ENCODE measurements at places on chromosomes 13 and 19. TPM values are rescaled to one million over a fixed set of nuclear protein-coding genes. Genes with fewer than 3 reads are reported as not detected.

DNA sequence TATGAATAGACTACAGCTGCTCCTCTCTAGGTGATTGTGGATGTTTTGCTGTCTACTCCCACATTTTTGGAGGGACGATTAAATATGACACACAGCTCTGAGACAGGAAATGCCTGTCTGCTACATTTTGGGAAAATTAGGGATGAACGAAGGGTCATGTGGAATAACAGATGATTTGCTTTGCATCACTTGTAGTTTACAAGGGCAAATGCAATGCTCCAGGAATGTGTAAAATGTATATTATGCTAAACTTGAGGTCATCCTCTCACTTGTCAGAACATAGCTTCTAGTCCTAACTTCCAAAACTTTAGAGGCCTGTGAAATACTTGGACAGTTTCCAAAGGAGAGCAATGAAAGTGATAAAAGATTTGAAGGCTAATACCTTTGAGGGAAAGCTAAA is 284.2 kb upstream of the DACH1 start:
- no peak for DNase-seq

DNA sequence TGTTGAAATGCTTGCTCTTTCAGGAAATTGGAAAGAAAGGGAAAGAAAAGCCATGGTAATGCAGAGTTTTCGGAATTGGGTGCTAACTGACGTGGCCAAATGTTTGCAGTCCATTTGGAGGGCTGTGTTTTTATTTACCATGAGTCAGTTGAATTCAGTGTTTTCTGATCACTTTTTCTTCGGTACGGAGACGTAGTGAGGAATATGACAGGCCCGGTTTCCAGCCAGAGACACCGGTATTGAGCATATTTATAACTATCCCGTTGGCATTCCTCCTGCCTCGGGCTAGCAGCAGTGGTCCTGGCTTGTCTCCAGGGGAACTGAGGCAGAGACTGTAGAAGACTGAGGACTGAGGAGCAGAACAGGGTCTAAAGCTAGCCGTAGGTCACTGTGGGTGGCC is 1.0 kb downstream of the CDC16 start:
- no peak for DNase-seq

- no peak for DNase-seq
Measured at GRCh38 chr13:33186861-33187291, 98.7 kb downstream of the STARD13 start.

GRCh38 chr13:89977203-89977602 is 1370.3 kb upstream of the MIR17HG start:
- no peak for DNase-seq

DNA sequence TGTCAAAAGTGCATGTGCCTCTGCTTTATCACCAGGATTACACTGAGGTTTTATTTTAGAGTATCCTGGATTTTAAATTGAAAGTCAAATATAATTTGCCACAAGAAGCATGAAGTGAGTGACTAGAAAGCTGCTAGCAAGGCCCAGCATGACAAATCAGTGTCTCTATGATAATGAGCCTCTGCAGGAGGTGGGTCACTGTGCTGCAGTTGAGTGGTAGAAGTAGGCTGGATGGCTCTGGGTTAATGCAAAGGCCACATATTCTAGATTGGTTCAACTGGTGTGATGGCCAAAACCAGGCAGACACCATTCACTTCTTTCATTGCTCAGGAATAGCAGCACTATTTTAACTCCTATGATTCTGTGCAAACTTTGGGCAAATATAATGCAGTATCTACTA is 491.5 kb downstream of the OLFM4 start:
- DNase-seq, result no peak

DNA sequence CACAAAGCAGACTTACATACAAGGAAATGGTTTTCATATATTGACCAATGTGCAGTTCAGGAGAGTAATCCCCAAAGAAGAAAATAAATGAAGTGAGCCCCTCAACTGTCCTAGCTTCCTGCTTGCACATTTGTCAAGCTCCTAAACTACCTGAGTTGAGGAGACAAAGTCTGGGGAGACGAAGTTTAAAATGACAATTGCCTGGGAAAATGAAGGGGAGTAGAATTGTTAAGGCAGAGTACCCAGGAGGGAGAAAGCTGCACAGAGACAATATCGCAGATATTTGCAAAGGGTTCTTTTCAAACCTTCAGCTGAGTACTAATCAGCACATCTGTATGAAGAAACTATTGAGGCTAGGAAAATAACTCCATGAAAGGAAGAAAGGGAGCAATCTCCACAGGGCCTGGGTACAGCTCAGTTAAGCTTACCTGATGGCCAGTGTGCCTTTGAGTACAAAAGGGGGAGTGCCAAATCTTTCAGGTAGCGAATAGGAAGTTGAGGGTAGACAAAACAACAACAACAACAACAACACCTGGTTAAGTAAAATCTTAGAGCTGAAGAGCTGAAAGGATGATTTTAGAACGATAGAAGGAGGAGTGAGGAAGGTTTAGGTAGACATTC is 1700.1 kb upstream of the PRR20A start:
- DNase-seq, result no peak

GRCh38 chr13:90545070-90545840 is 802.2 kb upstream of the MIR17HG start:
- DNase-seq, result no peak

DNA sequence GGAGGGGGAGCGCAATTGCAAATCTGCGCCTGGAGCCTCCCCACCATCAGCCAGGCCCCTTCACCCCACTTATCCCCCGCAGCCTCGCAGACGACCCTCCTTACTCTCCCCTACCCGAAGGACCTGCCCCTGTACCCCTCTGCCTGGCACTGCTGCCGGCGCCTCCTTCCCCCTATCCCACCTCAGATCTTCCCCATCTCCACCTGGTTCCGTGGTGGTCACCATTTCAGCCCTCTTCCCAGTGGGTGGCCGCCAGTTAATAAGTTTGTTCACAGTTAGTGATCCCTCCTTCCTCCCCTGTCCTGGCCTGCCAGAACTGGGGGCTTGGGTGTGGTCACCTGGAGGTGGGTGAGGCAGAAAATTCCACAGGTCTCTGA is 397 bp downstream of the SLC44A2 start:
- no peak for DNase-seq

- no peak for DNase-seq
Measured at GRCh38 chr19:11131471-11131870, 24.1 kb downstream of the SPC24 start.

- no peak for DNase-seq
Measured at GRCh38 chr19:40093416-40093815, 2.7 kb upstream of the ZNF780A start.

GRCh38 chr19:30276011-30276882 is 95.9 kb upstream of the ZNF536 start:
- DNase-seq, result no peak

GRCh38 chr13:23039266-23039935 is 141.4 kb upstream of the SGCG start:
- DNase-seq, result no peak

DNA sequence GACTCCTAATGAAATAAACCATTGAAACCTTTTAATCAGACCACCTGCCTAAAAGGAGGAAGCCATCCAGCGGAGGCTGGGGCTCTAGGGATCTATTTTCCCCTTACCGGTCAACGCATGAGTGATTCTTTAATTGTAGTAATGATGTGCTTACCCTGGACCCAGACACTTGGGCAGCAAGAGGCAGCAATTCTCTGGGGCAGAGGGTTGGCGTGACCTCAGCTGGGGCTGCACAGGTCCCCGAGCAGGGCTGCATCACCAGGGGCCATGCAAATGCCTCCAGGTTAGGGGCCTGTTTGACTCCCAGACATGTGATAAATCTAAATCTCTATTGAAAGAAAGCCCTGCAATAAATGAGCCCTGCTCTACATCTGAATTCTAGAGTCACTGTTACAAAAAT is 194.2 kb upstream of the TSHZ3 start:
- no peak for DNase-seq

DNA sequence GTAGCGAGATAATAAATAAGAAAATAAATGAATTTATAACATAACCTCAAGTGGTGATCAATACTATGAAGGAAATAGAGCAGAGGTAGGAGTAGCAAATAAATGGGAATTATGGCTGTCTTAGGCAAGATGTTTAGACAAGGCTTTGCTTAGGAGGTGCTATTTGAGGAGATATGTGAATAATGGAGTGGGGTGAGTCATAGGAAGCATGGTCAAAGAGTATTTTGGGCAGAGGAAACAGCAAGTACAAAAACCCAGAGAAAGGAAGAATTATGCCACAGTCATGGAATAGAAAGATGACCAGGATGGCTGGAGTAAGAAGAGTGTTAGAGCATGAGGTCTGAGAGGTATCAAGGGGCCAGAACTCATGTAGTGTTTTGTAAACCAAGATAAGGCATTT is 33.6 kb upstream of the LPAR6 start:
- no peak for DNase-seq

DNA sequence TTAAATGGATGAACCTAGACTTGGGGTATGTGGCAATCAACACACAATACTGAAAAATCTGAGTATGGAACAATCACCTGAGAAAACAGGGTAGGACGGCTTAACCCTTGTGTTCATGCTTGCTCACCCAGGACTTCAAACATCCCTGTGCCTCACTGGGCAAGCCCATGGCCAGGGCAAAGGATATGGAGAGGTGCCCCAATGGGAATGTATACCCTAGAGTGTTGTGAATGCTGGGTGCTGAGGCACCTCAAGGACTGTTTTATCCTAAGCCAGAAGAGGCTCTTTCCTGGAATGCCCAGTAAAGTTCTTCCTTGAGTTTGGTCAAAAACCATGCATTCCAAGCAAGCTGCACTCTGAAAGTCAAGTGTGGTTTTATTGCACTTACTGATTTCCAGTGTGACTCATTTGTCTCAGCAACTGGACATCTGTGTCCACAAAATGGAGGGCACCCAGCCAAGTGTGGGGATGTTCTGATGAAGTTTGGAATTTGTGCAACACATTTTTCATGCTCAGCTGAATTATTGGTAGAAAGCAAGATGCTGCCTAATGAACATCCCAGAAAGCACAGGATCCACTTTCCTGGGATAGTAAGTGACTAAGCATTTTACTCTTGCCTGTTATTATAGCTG is 531.3 kb downstream of the RFC3 start:
- DNase-seq, result no peak

DNA sequence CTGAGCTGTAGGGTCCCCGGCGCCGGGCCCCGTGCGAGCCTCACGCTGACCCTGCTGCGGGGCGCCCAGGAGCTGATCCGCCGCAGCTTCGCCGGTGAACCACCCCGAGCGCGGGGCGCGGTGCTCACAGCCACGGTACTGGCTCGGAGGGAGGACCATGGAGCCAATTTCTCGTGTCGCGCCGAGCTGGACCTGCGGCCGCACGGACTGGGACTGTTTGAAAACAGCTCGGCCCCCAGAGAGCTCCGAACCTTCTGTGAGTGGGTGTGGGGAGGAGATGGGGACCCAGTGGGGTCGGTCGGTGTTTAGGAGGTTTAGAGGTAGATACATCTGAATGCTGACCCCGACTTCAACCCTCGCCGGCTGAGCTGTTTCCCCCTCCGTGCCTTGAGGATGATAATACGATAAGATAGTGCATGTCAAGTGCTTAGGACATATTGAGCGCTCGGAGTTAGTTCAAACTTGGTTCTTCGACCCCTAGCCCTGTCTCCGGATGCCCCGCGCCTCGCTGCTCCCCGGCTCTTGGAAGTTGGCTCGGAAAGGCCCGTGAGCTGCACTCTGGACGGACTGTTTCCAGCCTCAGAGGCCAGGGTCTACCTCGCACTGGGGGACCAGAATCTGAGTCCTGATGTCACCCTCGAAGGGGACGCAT is 1.9 kb downstream of the ICAM5 start:
- no peak for DNase-seq

DNA sequence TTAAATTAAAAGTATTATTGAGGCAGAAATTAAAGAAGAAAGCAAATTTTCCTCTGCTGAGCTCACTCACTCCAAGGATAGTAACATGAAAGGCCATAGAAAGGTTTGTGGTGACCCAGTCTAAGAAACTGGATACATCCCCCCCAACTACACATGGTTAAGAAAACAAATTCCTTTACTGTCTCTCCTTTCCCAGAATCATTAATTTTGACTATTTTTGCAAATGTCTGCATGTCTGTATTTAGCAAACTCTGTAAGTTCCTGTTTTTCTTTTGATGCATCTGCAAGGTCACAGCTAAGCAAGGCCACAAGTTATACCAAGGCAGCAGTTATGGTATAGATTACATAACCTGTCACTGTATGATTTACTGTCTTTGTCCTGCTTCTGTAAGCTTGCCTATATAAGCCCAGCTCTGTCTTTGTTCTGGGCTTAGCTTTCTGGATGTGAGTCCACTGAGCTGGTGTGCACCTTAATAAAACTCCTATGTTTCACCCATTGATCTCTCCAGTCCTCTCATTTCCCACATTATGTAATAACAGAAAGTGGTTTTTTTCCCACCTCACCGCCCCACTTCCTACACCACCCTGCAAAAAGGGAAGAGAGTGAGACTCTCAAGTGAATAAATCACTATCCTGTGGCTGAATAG is 8.5 kb upstream of the ZNF83 start:
- DNase-seq, result no peak

GRCh38 chr13:60214213-60215055 is 50.7 kb upstream of the DIAPH3 start:
- no peak for DNase-seq

DNA sequence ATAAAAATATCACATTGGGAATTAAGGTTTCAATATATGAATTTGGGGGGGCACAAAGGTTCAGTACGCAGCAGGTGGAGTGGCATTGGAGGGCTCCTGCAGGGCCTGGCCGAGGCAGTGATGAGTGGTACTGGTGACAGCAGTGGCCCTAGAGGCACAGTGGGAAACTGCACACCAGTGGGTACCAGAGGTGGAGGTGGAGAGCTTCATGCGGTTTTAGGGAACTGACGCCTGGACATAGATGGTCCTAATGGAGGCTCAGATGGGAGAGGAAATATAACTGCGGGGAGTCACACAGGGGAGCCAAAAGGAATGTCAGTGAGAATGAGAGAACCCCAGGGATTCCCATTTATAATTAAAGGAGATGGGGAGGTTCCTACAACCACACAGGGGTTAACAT is 156.2 kb downstream of the COG6 start:
- no peak for DNase-seq

- no peak for DNase-seq
Measured at GRCh38 chr19:6674868-6675305, 4.9 kb upstream of the TNFSF14 start.

GRCh38 chr13:95181586-95181985 is 119.7 kb downstream of the ABCC4 start:
- no peak for DNase-seq

DNA sequence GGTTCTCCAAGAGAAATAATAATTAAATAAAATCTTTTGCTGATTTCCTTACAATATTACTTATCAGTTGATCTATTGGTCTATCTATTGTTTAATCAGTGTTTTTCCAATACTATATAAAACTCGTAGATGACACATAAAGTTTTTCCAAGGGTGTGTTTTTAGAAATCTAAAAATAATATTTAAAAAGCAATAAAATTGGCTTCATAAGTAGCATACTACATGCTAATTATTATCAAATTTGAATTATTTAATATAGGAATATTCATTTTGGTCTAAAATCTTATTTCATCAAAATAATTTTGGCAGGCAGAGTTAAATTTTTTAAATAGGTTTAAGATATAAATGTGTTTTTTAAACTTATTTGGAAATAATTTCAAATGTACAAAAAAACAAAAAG is 49.4 kb upstream of the MIR17HG start:
- no peak for DNase-seq

- no peak for DNase-seq
Measured at GRCh38 chr13:67642657-67643056, 412.5 kb upstream of the PCDH9 start.

GRCh38 chr19:3533033-3533432 is 5.9 kb upstream of the TEKTIP1 start:
- DNase-seq, result no peak

Gene SIGLECL1
- not detected for polyA plus RNA-seq

Gene ENOX1
- 5.4 TPM for polyA plus RNA-seq

Gene KRTDAP
- 1.4 TPM for polyA plus RNA-seq

Gene KASH5
- not detected for polyA plus RNA-seq

Gene CABP5
- not detected for polyA plus RNA-seq

Gene CILP2
- 1.0 TPM for polyA plus RNA-seq

Gene STX10
- 93.4 TPM for polyA plus RNA-seq
